ENCODE measurements at places on chromosomes 5 and 9.
A peak's percentile ranks its signal among the peaks of the same experiment; 100 is the strongest.

GRCh38 chr9:127053960-127054359 lies 68.5 kb downstream of the ANGPTL2 start:
- DNase-seq: no peak

DNA sequence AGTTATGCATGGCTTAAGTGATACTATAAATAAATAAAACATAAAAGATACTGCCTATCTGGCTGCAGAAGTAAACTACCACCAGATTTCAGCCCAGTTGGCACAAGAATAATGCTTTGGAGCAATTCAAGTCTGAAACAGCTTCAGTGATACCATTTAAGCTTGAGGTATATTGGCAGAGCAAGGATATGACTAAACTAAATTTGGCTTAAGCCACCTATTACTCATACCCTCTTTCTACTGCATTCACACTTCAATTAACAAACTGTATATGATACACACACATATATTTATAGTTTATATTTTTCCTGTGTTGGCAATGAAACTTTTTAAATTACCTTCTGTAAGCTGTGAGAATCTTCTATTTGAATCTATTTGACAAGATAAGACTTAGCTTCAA lies 431.9 kb downstream of the ANXA1 start:
- no peak for DNase-seq

DNA sequence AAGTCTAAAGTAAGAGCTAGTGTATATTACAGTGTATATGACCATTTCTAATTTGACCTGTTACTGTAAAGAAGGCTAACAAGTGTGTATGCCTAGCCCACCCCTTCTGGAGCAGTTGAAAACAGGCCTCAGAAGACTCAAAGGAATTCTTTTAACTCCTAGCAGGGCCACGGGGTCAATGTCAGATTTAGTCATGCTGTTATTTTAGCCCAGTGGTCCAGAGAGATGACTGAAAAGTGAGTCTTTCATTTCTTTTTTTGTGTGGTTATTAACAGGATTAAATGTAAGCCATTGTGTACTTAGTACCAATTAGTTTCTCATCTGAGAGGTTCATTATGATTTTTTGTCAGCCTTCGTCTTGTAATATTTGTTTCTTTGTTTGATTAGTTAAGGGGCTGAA lies 24.4 kb downstream of the ZCCHC7 start:
- DNase-seq: peak; percentile 22

DNA sequence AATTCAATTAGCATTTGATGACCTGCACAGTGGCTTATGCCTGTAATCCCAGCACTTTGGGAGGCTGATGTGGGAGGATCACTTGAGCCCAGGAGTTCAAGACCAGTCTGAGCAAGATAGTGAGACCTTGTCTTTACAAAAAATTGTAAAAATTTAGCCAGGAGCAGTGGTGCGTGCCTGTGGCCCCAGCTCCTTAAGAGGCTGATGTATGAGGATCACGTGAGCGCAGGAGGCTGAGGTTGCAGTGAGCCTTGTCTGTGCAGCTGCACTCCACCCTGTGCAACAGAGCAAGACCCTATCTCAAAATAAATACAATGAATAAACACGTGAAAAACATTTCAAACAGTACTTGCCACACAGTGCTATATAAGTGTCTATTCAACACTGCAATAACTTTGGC lies 4.2 kb downstream of the ABCA1 start:
- no peak for DNase-seq

GRCh38 chr9:130544364-130544763 lies 35.0 kb upstream of the FUBP3 start:
- no peak for DNase-seq

GRCh38 chr9:127347831-127348776 lies 48.9 kb upstream of the SLC2A8 start:
- DNase-seq: no peak

DNA sequence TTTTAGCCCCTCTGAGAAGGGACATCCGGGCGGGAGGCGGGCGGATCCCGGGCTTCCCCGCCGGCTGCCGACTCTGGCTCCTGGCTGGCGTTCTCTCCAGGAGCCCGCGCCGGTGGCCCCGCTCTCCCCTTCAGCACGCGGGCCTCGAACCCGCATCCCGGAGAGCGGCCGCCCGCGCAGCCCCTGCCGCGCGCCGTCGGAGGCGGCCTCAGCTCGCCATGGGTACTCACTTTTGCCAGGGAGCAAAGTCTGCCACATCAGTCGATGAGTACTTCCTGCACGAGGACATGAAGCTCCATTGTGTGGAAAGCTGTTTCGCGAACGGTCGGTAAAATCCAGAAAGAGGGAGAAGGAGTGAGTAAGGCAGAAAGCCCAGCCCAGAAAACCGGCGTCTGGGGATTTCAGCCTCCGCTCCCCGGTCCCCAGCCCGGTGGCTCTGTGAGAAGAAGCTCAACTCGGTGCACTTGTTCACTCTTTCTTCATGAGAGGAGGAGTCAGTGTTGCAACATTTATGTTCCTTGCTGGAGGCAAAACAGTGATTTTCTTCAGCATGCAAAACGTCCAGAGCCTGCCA lies at the start of gene PRLR:
Gene PRLR (minus strand): TSS at position 450 of the 574 bp plus-strand sequence. CDS start 140,867 bp downstream, outside the sequence.
- peak; percentile 0 for DNase-seq

GRCh38 chr9:89666950-89667349 lies 62.1 kb downstream of the GADD45G start:
- DNase-seq: no peak

DNA sequence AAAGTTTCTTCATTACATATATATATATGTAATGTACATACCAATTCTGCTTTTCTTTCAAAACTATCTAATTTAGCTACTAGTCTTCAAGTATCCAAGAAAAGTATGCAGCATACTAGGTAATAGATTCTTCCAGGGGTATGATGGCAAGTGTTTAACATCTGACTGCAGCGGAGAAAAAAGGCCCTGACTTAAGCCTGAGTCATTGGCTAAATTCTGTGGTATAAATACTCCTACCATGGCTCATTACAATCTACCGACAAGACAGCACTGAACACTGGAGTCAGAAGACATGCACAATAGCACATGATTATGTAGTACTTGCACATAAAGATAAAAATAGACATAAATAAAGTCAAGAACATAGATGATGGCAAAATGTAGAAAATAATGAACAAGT lies 439.9 kb downstream of the BRINP1 start:
- DNase-seq: no peak

DNA sequence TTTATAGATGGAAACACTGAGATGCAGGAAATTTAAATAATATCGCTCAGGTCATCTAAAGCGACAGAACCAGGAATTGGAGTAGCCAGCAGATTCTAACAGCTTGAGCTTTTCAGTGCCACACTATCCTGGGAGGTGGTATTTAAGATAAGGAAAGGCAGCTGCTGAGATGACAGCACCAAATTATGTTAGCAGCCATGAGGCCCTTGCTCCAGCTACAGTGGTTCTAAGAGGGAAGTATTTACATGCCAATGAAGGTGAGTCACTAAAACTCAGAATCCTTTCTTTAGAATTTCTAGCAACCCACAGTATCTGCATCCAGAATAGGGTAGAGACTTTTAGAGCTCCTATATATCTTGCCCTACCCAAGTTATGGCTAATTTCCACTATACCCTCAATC lies 127.0 kb upstream of the VLDLR start:
- DNase-seq: peak; percentile 12

DNA sequence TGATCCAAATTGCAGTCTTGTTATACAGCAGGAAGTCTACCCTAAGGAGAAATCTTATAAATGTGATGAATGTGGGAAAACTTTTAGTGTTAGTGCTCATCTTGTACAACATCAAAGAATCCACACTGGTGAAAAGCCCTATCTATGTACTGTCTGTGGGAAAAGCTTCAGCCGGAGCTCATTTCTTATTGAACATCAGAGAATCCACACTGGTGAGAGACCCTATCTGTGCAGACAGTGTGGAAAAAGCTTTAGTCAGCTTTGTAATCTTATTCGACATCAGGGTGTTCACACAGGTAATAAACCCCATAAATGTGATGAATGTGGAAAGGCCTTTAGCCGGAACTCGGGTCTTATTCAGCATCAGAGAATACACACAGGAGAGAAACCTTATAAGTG lies 10.4 kb downstream of the ZNF189 start:
- no peak for DNase-seq

- no peak for DNase-seq
These were observed 100.1 kb downstream of the FBXL7 start for GRCh38 chr5:15600035-15600434.

GRCh38 chr9:129334105-129334935 lies 156.3 kb upstream of the IER5L start:
- no peak for DNase-seq

DNA sequence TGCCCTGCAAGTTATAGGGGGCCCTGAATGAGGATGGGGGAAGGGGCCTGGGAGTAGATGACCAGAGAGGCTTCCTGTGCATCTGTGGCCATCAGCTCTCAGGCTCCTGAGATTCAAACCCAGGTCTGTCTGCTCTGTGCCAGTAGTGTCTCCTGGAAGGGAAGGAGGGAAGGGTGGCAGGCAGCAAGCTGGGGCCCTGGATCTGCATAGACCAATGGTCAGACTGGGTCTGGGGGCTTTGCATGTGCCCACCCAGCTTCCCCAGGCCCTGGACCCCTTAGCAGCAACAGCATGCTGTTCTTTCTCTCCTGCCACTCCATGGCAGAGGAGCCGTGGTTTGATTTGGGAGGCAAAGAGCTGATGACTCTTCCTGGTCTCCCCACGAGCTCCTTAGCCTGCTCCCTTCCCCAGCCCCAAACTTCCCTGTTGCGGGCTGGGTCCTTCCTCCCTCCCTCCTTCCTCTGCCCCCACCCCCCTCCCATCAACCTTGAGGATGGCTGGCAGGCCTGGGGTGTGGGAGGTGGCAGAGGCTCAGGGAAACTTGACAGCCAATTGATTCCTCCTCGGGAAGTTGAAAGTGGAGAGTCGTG lies 31.6 kb downstream of the DAB2IP start:
- DNase-seq: no peak

GRCh38 chr5:140135127-140135526 lies 9.4 kb downstream of the IGIP start:
- DNase-seq: no peak

- DNase-seq: no peak
These were observed 15.6 kb downstream of the FCN2 start for GRCh38 chr9:134895908-134896833.

DNA sequence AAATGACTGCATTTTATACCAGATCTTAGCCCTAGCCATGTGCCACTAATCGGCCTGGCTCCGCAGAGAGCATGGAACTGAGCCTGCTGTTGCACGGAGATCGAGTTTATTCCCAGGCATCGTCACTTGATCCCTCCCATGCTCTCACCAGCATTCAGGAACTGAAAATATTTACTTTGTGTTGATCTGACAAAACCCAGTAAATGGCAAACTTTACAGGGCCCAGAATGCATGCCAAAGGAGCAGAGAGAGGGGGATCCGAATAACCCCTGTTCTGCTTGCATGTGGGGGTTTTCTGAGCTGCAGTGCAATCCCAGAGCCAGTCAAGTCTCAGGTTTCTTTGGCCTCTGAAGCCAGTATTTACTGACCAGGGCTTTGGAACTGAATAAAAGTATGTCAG lies 87.3 kb downstream of the GAS1 start:
- no peak for DNase-seq
